ENCODE measurements at places on chromosomes 16 and 17. TPM values are rescaled to one million over a fixed set of nuclear protein-coding genes. Genes with fewer than 3 reads are reported as not detected.

- peak; percentile 67 for DNase-seq
Observed at GRCh38 chr17:31581491-31581890, 190.0 kb downstream of the RAB11FIP4 start.

PLA2G10 gene
- total RNA-seq, result not detected

ZNF768 gene
- 71.7 TPM for total RNA-seq

DNA sequence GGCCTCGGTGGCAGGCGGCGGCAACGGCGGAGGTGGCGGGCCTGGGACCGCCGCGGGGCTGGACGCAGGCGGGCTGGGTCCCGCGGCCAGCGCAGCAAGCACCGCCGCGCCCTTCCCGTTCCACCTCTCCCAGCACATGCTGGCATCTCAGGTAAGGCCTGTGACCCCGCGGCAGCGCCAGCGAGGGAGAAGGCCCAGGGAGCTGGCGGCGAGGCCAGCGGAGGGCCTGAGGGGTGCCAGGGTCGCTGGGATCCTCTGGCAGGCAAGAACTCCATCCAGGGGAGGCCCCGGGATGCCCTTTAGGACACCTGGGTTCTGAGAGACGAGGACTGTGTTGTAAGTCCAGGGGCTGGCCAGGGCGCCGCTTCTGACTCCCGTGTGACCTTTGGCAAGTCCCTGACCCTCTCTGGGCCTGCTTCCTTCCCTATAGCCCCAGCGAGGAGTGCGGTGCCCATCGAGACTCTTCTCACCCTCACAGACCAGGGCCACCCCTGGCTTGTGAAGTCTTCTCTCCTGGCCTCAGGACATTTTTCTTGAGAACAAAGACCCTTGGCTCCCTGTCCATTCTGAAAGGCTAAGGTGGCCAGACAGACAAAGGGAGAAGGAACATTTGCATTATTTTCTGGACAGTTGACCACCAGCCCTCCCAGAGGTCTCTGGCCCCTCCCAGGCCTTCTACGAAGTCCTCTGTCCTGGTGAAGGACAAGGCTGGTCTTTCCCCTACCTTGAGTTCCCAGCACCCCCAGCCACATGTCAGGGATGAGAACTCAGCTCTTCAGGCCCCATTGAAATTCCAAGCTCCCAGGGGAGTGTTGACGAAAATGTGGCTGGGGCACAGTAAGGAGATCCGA, 6.3 kb downstream of the TBX2 start:
- peak; percentile 38 for DNase-seq

DNA sequence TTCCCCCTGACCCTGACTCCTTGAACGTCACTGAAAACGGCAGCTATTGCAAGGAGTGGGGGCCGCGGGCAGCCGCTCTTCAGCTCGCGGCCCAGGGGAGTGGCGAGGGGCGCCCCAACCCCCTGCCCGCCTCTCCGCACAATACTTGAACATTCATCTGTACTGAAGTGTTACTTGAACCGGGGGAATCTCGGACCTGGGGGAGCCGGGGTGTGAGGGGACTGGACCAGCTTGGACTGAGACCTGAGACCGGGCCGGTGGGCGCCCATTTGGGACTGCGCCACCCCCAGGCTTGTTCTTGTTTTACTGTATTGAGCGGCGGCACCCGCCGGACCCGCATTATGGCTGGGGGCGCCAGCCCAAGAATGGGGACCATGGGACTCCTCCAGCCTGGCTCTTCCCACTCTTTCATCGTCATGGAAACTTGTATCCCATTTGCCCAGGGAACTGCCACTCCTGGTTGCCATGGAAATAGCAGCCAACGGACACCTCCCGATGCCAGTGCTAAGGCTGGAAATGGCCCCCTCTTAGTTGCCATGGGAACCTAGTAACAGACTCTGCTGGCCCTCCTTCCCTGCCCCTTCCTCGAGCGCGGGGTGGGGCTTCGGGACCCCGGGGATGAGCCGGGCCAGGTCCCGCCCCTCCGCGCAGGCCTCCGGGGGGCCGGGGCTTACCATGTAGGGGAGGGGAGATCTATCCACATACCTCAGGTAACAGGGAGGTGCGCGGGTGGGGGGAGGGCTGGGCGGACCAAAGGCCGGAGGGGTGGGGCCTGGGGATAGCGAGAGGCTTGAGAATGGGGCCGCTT, 805 bp upstream of the ORAI3 start:
- DNase-seq, result peak; percentile 84

CTRB1 gene
- total RNA-seq, result not detected

DNA sequence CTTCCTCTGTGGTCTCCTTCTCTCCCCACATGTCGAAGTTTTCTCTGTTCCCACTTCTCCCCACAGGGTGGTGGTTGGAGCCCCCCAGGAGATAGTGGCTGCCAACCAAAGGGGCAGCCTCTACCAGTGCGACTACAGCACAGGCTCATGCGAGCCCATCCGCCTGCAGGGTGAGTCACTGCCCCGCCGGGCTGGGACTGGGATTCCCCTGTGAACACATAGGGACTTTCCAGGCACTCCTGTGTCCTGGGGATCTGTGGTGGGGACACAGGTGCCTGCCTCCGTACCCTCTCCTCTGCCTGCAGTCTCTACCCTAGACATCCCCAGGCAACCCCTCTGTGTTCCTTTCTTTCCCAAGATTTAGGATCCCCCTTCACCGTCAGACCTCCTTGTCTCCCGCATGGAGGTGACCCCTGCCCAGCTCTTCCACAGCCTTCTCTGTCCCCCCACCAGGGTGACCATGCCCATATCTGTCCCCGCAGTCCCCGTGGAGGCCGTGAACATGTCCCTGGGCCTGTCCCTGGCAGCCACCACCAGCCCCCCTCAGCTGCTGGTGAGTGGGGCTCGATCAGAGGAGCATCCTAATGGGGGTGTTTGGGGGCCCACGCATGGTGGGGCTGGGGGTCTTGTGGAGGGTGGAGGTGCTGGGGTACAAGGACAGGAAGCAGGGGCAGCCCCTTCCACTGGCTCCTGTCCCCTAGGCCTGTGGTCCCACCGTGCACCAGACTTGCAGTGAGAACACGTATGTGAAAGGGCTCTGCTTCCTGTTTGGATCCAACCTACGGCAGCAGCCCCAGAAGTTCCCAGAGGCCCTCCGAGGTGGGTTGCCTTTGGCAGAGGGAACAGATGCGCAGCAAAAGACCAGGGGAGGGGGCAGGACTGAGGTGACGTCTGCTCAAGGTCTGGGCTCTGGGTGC, 5.8 kb downstream of the ITGAM start:
- DNase-seq, result no peak

Measured in Right ventricle myocardium superior (tissue), 1 donor.